Fibroblast of the aortic adventitia (primary cell): ENCODE measurements at places on chromosomes 4 and X. TPM values are rescaled to one million over a fixed set of nuclear protein-coding genes. Genes with fewer than 3 reads are reported as not detected.

- no peak for DNase-seq
Measured at GRCh38 chrX:20015422-20015821, 24.6 kb upstream of the BCLAF3 start.

Gene FRMPD3
- 0.09 and 0.16 TPM in 2 replicates for total RNA-seq

DNA sequence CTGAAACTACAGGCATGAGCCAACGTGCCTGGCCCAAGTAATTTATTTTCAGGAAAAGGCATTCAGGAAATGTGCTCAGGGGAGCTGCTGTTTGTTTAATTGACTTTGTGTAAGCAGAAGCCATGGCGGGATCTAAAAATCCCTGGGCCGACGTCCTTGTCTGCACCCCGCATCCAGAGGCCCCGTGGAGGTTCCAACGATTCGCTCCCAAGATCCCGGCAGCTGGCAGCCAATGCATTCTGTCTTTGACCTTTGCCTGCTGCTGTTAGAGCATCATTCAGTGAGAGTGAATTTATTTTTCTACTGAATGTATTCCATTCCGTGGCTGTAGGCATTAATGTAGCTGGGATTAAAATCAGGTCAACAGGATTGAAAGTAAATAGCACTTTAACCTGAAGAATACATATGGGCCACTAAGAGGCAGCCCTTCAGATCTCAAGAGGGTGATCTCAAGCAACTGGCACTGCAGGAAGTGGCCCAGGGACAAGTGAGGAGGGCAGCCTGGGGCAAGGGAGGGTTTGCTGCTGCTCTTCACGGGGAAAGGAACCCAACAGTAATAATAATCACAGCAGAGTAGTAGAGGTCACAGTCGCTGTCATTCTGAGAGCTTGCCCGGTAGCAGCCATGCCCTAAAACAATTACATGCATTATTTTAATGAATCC, 75.2 kb downstream of the PSAPL1 start:
- no peak for DNase-seq

- peak; percentile 88 for DNase-seq
Measured at GRCh38 chr4:114005569-114006442, 26.4 kb upstream of the ARSJ start.

DNA sequence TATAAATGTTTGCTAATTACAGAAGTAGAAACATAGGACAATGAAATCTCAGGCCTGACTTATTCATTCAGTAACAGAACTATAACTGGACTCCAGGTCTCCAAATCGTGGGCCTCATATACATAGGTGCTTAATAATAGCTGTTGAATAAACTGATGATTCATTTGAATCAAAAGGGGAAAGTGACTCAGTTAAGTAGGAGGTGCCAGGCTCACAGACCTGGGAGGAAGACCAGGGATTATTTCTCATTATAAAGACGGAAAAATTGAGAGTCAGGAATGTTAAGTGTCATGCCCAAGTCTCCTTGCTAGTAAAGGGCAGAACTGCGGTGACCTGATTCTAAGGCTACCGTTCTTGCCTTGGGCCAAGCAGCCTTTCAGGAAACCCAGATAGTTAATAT, 131.5 kb downstream of the HS3ST1 start:
- peak; percentile 31 for DNase-seq

Gene TMEM156
- total RNA-seq, result 0.18 TPM in 1 of 2 replicates, not detected in the other

Gene GAGE13
- total RNA-seq, result not detected in 2 replicates

Gene ADH1A
- 0.27 TPM in 1 of 2 replicates, not detected in the other for total RNA-seq

GRCh38 chrX:136752796-136753195, 27.9 kb downstream of the ARHGEF6 start:
- DNase-seq, result peak; percentile 45

DNA sequence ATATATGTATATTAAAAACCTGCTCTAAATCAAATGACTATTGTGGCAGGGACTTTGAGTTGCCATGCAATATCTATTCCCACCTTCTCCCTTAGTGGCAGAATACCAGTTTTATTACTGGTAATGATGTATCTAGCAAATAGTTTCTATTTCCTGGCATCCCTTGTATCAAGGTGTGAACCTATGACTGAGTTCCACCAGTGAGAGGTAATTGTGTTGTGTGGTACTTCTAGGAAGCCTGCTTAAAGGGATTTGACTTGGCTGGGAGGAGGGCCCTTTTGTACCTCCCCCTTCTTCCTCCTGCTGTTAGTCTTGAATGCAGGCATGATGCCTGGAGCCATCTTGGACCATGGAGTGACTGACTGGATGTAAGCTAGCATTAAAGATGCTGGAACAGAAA, 65.4 kb upstream of the DYNLT3 start:
- DNase-seq, result no peak

- no peak for DNase-seq
Measured at GRCh38 chr4:120225527-120225926, 158.9 kb upstream of the MAD2L1 start.

GRCh38 chr4:22485737-22486136, 30.1 kb downstream of the ADGRA3 start:
- DNase-seq, result peak; percentile 89

DNA sequence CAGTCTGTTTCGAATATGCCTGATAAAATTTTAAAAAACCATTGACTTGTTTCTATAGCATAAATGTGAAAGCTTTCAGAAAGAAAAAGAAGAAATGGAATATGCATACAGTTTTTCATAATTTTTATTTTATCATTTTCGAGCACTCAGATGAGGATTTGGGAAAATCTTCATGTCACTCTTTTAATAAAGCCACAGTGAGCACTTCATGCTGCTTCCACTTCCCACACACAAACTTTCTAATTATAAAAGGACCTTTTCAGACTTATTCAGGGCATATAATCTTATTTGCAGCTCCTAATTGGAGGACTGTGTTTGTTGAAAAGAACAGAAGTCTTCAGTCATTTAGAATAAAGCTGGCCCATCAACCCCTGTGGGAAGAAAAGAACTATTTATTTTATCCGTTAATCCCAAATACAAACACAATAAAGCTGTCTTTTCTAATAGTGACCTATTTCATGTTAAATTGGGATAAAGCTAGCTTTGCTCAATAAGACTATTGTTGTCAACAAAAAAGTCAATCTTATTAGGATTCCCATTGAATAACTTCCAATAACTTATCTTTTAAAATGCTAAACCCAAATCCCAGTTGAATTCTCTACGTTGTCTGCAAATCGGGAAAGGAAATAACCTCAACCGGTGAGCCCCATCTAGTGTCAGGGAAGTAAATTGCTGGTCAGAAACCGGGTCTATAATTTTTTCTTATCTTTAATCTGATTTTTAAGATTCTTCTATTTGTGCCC, 211.5 kb downstream of the PDGFRA start:
- DNase-seq, result peak; percentile 61

GRCh38 chrX:19887911-19888879, 795 bp upstream of the SH3KBP1 start:
- peak; percentile 79 for DNase-seq

- DNase-seq, result no peak
Measured at GRCh38 chr4:163556177-163556576, 61.7 kb downstream of the TMA16 start.

DNA sequence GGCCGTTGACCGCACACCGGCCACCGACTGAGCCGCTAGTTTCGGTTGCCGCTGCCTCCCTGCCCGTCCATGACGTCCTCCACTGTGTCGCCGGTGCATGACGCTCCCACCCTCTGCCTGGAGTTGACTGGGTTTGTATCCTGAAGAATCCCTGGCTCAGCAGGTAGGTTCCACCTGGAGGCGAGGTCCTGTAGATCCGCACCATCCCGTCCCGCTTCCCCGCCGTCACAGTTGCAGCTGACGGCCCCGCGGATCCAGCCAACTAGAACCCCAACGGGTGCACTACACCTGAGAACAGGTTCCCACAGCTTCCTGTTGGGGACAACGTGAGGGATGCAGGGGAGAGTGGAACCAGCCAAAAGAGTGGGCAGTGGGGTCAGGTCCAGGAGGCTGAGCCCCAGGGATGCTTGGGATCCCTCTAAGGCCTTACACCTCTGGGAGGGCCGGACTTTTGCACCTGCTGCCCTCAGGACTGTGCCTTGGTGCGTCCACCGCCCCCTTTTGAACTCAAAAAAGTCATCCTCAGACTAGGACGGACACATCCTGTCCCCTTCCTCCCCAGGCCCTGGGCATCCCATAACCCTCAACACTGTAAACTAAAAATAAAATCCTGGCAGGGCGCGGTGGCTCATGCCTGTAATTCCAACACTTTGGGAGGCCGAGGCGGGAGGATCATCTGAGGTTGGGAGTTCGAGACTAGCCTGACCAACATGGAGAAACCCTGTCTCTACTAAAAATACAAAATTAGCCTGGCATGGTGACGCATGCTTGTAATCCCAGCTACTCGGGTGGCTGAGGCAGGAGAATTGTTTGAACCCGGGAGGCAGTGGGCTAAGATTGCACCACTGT, 1.1 kb upstream of the SLBP start:
- no peak for DNase-seq

Gene NOX1
- total RNA-seq, result not detected in 2 replicates

DNA sequence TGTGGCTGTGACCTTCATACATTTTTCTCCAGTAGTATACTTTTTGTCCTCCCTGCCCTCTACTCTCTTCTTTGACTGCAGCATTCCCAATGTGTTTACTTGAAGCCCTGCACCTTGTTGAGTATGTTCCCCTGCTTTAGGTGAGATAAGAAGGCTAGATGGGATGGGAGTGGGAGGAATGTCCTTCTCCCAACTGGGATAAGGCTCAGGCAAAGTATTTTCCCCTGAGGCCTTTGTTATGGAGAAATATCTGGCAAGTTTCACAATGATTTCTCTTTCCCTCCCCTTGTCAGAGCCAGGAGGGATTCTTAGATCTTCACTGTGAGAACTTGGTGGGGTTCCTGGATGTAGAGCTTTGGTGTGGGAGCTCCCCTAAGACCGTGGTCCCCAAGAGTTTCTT, 131.8 kb downstream of the CLCN5 start:
- DNase-seq, result no peak

Gene APBB2
- 41.5 and 75.8 TPM in 2 replicates for total RNA-seq

GRCh38 chr4:1842339-1842895, 13.5 kb downstream of the LETM1 start:
- DNase-seq, result no peak

- DNase-seq, result no peak
Measured at GRCh38 chr4:184787766-184788503, 37.8 kb downstream of the ACSL1 start.

- DNase-seq, result peak; percentile 76
Measured at GRCh38 chr4:158856852-158857251, 88.0 kb downstream of the FNIP2 start.

DNA sequence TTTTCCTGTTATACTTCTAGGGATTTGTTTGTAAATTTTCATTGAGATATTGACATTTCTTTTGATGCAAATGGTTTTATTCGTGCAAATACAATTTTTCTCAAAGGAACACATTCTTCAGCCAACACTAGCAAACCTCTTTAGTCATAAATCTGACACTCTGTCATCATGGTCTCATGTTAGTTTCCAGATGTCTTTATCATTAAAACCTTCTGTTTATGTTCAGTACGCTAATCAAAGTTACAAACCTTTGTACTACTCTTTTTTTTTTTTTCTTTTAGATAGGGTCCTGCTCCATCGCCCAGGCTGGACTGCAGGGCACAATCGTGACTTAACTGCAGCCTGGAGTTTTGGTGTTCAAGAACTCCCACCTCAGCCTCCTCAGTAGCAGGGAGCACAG, 7.1 kb downstream of the SLC25A31 start:
- no peak for DNase-seq

DNA sequence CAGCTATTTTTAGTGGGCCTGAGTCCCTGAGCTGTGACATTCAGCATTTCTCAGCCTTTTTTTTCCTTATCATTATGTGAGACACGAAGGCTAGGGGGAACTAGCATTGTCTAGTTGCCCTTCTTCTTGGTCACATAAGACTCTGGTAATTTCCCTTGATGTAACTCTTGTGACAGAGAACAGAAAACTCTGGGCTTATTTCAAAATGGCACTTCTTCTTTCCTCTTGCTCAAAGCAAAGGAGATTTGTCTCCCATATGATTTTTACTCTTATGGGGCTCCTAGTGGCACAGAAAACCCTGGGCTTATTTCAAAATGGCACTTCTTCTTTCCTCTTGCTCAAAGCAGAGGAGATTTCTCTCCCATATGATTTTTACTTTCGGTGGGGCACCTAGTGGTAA, 14.7 kb downstream of the ATXN3L start:
- DNase-seq, result no peak

DNA sequence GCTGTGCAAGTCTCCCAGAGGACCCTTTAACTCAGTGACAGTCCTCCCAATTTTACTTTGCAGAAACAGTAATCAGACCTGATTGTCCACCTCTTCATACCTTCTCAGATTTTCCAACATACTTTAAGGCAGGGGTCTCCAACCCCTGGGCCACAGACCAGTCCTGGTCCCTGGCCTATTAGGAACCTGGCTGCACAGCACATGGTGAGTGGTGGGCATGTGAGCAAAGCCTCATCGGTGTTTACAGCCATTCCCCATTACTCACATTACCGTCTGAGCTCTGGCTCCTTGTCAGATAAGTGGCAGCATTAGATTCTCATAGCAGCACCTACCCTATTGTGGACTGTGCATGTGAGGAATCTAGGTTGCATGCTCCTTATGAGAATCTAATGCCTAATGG, 74.3 kb downstream of the TECRL start:
- no peak for DNase-seq

Gene AKAP4
- under 0.01 TPM in 1 of 2 replicates, not detected in the other for total RNA-seq

GRCh38 chr4:3372933-3373465, 68.8 kb upstream of the HGFAC start:
- DNase-seq, result no peak

Gene MAGEA2B
- total RNA-seq, result not detected in 2 replicates

GRCh38 chrX:129682979-129683378, 28.2 kb upstream of the APLN start:
- DNase-seq, result no peak

Gene CD40LG
- not detected in 2 replicates for total RNA-seq
